Stimulated activated CD4-positive, alpha-beta T cell treated with anti-CD3 and anti-CD28 coated beads, Interleukin-1b, Interleukin-23, amount 100 ng/mL, for 1 hour (primary cell): ENCODE measurements at places on chromosomes 4 and X.

- DNase-seq: no peak
These were observed 53.8 kb downstream of the RBM47 start for GRCh38 chr4:40575846-40576245.

- DNase-seq: no peak
These were observed 22.7 kb upstream of the SEPSECS start for GRCh38 chr4:25182937-25183336.

DNA sequence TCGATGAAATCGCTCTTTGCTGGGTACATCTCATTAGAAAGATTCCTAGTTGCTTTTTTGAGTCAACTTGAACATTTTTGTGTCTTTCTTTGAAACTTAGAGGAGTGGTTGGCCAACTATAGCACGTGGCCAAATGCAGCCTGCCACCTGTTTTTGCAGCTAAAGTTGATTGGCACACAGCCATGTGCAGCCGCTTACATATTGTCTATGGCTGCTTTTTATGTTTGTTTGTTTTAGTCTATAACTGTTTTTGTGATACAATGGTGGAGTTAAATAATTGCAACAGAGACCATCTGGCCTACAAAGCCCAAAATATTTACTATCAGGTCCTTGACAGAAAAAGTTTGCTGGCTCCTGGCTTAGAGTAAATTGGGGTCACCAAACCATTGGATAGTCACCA is 86.3 kb downstream of the CLCN4 start:
- no peak for DNase-seq

GRCh38 chrX:20284992-20285391 is 18.3 kb upstream of the RPS6KA3 start:
- no peak for DNase-seq

DNA sequence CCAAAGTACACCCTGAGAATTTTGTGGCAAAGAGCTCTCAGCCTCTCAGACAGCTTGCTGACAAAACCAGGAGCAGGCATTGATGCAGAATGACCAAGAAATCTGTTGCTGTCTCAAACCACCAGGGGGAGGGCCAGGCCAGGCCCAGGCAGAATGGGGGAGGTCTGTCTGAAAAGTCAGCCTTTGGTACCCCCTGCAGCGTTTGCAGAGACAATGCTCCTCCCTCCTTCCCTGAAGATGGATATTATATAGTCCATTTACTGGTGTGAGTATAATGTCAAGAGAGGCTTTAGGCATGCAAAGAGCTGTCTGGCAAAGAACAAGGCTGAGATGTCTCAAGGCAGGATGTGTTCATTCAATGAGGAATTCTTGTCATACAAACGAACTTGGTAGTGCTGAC is 52.9 kb upstream of the TRPC5OS start:
- no peak for DNase-seq

DNA sequence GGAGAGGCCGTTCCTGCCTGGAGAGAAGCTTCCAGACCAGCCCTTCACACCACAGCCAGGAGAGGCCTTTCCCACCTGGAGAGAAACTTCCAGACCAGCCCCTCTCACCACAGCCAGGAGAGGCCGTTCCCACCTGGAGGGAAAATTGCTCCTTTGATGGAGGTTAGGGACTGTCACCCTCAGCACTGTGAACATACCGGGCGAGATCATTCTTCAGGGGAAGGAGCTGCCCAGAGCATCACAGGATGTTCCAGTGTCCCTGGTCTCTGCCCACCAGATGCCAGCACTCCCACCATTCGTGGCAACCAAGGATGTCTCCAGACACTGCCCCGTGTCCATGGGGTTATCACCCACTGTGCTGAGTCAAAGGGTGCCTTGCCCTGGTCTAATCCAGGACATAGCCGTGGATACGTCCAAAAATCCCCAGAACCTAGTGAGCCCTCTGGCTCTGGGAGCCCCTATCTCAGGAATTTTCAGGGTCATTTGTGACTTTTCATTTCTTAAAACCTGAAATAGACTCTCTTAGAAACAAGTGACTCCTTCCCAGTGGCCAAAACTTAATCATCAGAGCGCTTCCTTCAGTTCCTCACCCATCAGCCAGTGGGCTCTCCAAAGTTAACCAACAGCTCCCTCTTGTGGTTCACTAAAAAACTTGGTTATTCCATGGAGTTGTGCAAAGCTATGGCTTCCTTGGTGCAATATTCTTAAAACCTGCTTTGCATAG is 80.2 kb downstream of the CRMP1 start:
- no peak for DNase-seq

- no peak for DNase-seq
These were observed 808 bp downstream of the THAP6 start for GRCh38 chr4:75514949-75515612.

- DNase-seq: no peak
These were observed 42.8 kb upstream of the ANK2 start for GRCh38 chr4:113006632-113007031.

DNA sequence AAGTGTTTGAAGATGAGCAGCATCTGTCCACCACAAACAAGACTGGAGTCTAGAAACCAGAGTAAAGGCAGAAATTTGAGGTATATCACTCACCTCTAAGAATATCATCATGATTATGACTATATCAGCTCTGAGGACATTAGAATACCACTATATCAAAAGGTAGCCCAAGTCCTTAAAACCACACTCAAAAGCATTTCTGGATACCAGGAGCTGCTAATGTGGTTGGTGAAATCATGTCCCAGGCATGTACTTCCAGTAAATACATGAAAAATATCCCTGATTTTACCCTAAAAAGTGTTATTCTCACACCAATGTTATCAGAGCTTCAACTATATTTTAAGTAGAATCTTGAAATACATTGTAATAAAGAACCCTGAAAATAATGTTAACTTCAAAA is 136.3 kb upstream of the SMAD1 start:
- no peak for DNase-seq

DNA sequence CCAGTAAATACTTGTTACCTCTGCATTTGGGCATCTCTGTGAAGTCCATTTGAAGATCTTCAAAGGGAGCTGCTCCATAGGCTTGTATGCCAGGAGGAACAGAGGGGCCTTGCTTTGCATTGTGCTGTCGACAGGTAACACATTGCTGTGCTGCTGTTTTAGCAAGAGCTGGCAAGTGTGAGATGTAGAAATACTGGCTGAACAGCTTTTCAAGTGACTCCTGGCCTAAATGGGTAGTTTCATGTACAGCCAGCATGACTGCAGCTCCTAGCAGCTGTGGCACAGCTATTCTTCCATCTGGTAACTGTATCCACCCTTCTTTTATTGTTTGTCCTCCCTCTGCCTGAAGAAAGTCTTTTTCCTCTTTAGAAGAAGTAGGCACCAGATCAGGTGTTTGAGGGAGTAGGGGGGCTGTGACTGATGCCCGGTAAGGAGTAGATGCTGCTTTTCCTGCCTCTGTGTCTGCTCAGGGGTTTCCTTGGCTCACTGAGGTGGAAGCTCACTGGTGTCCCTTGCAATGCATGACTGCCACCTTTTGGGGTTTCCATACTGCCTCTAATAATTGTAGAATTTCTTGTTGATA is 965.3 kb downstream of the CCSER1 start:
- DNase-seq: no peak

- no peak for DNase-seq
These were observed 5.5 kb upstream of the NR3C2 start for GRCh38 chr4:148447681-148448080.

DNA sequence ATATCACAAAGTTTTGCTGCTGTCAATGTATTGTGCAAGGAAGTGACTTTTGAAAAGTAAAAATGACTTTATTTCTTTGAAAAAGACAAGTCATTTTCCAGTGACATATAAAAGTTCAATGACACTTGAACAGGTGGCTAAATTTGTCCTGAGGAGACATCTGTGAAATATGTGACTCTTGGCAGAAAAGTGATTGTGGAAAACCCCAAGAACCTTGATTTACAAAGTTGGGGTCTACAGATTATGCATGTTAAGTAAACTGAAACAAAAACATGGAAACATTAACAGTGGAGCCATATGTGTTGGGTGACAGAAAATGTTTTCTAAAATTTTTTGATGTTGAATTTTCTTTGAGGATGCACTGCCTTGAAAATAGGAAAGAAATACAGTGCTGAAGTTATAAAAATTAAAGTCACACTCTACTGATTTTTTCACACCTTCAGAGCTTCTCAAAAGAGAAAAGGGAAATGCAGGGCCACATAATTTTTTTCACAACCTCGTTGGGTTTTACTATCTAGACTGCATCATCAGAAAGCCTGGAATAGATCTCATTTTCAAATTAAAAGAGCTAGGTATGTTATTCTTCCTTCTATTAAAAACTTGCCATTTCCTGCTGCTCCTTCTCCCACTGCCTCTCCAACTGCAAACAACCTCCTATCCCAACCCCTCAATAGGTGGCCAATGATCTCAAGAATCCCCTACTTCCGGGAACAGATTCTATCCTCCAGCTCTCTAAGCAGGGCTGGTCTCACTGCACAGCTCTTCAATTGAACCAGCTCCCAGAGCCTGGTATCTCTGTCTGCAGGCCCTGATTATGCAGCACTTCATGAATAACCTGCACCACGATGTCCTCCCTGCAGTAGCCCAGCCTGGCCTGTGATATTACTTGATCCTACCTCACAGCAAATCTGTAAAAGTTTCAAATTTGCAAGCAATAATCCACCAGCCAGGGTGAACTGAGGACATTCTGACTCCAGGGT is 570.8 kb upstream of the CPEB2 start:
- no peak for DNase-seq

GRCh38 chr4:87524456-87524855 is 4.7 kb downstream of the SPARCL1 start:
- DNase-seq: no peak

- no peak for DNase-seq
These were observed 314.9 kb upstream of the TEX13C start for GRCh38 chrX:125004799-125005198.

GRCh38 chr4:134735901-134736300 is 534.3 kb upstream of the PABPC4L start:
- no peak for DNase-seq

DNA sequence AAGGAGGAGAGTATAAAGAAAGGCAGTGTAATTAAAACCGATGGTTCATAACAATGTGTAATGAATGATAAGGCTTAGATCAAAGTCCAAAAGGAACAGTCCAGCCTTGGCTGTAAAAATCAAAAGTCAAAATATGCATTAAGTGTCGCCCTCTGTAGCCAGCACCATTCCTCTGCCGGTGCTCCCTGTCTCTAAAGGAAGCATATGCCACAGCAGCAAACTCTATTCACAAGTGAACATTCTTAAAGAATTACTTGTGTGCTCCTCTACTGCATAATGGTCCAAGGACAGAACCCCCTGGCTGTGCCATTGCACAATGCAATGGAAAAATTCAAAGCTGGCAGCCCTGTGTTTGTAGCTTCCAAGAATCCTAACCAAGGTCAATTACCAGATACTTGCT is 16.3 kb upstream of the MBNL3 start:
- no peak for DNase-seq

- no peak for DNase-seq
These were observed 117.6 kb downstream of the PALLD start for GRCh38 chr4:168614281-168615057.

DNA sequence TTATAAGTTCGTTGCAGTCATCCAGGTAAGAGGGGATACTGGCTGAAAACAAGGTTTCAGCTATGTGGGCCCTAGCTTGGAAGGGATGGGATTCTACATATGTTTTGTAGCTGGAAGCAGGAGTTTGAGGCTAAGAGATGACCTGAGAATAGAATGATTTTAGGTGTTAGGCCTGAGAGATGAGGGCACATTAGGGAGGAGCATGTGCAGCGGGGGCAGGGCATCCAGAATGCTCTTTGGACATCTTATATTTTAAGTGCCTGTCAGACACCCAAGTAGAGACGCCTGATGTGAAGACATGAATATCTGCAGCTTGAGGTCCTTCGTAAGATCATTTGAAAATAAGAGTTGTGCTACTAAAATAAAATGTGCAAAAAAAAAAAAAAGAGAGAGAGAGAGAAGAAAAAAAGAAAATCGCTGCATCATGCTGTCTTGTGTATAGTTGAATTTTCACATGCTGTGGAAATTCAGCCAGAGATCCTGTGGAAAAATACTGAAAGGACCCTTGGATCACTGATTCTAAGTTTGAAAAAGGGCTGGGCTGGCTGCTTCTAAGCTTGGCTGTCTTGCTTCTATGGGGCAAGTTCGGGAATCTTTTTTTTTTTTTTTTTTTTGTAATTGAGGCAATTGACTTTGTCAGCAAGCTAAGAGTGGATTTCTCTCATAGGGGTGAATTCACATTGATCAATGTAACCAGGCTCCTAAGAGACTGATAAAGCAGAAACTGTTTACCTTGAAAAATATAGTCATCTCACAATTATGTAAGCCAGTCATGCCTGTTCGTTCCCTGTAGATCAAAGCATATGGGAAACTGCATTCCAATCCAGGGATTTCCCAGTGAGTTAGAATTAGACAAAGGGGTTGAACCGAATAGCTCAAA is 341.0 kb upstream of the GATB start:
- no peak for DNase-seq

- no peak for DNase-seq
These were observed 1010.4 kb downstream of the ADGRL3 start for GRCh38 chr4:62210486-62210885.

- no peak for DNase-seq
These were observed 276.6 kb downstream of the CCSER1 start for GRCh38 chr4:90403781-90404180.

DNA sequence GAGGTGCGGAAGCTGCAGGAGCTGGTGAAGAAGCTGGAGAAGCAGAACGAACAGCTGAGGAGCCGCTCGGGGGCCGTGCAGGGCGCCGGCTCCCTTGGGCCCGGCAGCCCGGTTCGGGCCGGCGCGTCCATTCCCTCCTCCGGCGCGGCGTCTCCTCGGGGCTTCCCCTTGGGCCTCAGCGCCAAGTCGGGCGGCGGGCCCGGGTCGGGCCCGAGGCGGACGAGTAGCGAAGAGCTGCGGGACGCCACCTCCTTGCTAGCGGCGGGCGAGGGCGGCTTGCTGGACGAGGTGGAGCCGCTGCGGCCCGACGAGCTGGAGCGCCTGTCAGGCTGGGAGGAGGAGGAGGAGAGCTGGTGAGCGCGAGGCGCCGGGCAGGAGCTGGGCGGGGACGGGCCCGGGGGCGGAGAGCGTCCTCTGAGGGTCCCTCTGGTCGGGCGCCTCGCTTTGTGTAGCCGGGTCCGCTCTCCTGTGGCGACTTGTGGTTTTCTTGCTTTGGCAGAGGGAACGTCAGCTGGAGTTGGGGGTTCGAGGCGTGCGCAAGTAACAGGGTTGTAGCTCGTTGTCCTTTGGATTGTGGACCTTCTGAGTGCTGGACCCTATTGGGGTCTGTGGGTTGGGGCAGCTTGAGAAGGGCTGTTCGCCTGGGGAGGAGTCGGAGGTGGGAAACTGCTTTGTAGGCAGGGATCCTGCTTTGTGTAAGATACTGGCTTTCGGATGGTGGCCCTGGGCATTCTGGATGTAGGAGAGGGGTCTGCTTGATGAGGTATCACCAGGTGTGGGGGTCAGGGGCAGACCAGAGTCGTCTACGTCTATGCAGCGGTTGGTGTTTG is 662 bp downstream of the SLAIN2 start:
- peak; percentile 21 for DNase-seq

DNA sequence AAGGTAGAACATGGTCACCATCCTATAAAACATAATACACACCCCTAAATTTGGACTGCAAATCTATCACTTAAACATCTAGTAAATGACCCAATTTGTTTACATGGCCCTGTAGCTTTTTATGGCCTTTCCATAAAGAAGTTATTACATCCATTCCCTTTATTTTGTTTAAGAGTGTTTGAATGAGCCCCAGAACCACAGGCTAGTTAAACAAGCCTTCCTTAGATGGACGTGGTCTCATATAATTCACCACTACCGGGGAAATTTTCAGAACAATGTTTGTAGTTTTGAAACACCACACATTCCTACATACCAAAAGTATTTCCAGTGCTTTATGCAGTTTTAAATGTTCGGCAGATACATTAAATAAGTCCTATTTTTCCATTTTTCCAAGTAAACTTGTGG is 12.3 kb downstream of the PDGFC start:
- DNase-seq: no peak

- no peak for DNase-seq
These were observed 396.4 kb downstream of the GRIA2 start for GRCh38 chr4:157616741-157617472.
